T-helper 17 cell (primary cell): ENCODE measurements at places on chromosomes 5 and 9.

DNA sequence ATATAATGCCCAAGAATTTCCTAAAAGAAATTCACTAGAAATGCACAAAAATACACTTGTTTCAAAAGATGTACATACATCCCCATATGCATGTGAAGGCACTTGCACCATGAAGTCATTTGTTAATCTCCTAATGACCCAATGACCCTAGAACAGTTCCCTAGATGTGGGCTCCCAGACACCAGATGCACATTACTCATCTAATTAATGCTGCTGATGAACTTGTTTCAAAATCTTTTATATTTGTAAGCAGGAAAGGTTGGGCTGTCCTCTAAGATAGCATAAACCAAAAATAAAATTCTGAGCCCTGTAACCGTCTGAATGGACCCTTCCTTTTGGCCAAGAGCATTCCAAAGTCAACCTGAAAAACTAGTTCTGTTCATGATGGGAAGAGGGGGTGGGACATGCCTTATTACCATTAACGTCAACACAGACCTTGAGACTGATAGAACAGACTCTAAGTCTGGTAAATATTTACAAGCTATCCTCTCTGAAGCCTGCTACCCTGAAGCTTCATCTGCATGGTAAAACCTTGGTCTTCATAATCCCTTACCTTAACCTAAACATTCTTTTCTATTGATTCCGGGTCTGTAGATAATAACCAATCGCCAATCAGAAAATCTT lies 91.0 kb upstream of the DAPK1 start:
- H3K4me3 ChIP-seq: no peak overlapping the region
- no peak for DNase-seq
- no peak overlapping the region for H3K27ac ChIP-seq
- no peaks in the 10 kb centered on the region for H3K4me1 ChIP-seq
- no peaks in the 10 kb centered on the region for H3K36me3 ChIP-seq

GRCh38 chr5:33657176-33657575 lies 216.4 kb downstream of the TARS1 start:
- H3K4me3 ChIP-seq: no peak overlapping the region
- H3K27ac ChIP-seq: no peak overlapping the region
- DNase-seq: no peak

GRCh38 chr5:38996123-38996522 lies 78.1 kb downstream of the RICTOR start:
- DNase-seq: no peak
- H3K4me1 ChIP-seq: peaks cover 21% of the 10 kb centered on the region
- H3K27me3 ChIP-seq: no peaks in the 10 kb centered on the region
- H3K36me3 ChIP-seq: peaks cover 9% of the 10 kb centered on the region

DNA sequence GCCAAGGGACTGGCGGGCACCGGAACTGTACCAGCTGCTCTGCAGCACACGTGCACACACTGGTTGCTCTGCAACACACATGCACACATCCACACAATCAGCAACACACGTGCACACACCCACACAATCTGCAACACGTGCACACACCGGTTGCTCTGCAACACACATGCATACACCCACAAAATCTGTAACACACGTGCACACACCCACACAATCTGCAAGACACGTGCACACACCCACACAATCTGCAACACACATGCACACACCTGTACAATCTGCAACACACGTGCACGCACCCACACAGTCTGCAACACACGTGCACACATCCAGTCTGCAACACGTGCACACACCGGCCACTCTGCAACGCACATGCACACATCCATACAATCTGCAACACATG lies 17.9 kb downstream of the PLEKHG4B start:
- H3K4me1 ChIP-seq: no peaks in the 10 kb centered on the region
- no peaks in the 10 kb centered on the region for H3K36me3 ChIP-seq
- peaks cover 41% of the 10 kb centered on the region for H3K27me3 ChIP-seq
- no peak overlapping the region for H3K4me3 ChIP-seq

GRCh38 chr5:28374492-28374967 lies 1336.1 kb upstream of the CDH9 start:
- no peak overlapping the region for H3K4me3 ChIP-seq
- H3K27ac ChIP-seq: no peak overlapping the region
- no peaks in the 10 kb centered on the region for H3K4me1 ChIP-seq
- no peaks in the 10 kb centered on the region for H3K36me3 ChIP-seq
- H3K27me3 ChIP-seq: no peaks in the 10 kb centered on the region
- no peak for DNase-seq

DNA sequence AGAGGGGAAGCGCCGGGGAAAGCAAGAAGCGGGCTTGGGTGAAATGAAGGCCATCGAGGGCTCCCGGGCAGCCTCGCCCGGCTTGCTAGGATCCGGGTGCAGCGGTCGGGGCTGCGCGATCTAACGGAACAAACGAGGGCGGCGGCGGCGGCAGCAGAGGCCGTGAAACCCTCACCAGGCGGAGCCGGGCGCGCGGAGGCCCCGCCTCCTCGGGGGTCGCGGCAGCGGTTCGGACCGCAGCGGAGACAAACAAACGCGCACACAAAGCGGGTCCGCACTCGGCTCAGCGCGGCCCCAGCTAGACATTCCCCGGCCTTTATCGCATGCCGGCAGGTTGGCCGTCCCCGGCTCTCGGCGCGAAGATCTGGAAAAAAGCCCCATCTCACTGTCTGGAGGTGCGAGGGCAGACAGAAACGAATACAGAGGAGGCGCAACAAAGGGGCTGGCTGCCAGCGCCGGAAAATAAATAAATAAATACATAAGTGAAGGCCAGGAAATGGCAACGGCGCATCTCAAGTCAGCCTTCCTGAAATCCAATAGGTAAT lies 10.5 kb upstream of the TRIM36 start:
- H3K4me1 ChIP-seq: peaks cover 5% of the 10 kb centered on the region
- H3K27me3 ChIP-seq: peaks cover 71% of the 10 kb centered on the region
- H3K36me3 ChIP-seq: peaks cover 3% of the 10 kb centered on the region
- no peak for DNase-seq

DNA sequence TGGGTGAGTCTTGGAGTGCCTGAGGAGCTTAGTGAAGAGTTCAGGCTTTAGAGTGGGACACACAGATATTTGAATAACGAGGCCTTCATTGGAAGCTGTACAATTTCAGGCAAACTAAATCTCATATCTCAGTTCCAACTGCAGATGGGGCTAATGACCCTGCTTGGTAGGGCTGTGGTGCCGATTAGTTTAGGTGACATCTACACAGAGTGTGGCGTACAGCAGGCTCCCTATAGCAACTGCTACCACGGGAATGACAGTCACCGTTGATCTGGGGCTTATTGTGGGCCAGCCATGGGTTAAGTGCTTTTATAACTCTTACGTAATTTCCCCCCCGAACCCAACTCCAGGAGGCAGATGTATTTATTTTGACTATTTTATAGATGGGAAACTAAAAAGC lies 70.8 kb downstream of the FAT2 start:
- H3K4me1 ChIP-seq: peaks cover 7% of the 10 kb centered on the region
- DNase-seq: no peak
- no peak overlapping the region for H3K4me3 ChIP-seq
- no peak overlapping the region for H3K27ac ChIP-seq
- peaks cover 2% of the 10 kb centered on the region for H3K36me3 ChIP-seq

DNA sequence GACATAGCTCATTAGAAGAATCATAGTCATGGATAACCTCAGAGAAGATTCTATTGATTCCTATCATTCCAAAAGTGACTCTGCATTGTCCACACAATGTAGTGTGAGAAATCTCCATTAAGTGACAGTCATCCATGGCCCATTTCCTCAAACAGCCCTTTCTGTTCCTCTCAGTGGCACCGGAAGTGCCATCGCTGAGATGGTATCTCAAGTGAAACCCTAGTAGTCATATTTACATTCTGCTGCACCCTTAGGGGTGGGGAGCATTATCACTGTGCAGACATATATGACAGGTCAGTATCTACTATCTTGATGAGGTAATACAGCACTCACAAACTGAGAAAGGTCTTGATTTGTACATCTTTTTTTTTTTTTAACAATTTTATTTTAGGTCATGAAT lies 55.4 kb upstream of the MIER3 start:
- H3K36me3 ChIP-seq: peaks cover 2% of the 10 kb centered on the region
- peaks cover 6% of the 10 kb centered on the region for H3K27me3 ChIP-seq
- H3K4me1 ChIP-seq: no peaks in the 10 kb centered on the region
- H3K4me3 ChIP-seq: no peak overlapping the region

DNA sequence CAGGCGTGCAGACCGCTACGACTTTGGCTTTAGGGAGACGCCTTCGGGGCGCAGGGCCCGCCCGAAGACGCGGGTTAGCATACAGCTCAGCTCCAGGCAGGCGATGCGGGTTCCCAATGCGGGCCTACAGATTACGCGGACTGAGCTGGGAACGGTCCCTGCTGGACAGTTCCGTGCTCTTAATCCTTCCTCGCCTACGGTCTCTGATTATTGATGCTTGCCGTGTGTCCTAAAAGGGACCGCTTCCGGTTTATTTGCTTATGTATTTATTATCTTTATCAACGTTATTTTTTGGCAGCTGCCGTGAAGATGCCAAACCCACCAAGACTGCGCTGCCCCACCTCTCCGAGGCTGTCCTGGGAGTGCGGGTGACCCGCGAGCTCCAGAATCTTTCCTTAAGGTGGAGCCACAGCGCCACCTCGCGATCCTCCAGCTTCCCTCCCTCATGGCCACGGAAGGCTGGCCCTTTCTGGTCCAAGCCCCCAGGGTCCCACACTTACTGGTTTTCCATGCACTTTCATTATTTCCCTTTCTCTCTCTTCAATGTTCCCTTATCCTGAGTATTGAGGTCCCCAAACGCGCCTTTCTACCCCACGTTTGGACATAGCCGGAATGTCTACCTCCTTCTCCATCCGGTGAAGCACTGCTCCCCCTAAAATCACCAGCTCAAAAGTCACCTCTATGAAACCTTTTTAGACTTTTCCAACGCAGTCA lies 7.0 kb upstream of the EBF1 start:
- peaks cover 17% of the 10 kb centered on the region for H3K4me1 ChIP-seq
- no peak overlapping the region for H3K27ac ChIP-seq
- H3K4me3 ChIP-seq: peak overlapping the region; percentile 89
- peak; percentile 47 for DNase-seq
- H3K27me3 ChIP-seq: peaks cover 73% of the 10 kb centered on the region

DNA sequence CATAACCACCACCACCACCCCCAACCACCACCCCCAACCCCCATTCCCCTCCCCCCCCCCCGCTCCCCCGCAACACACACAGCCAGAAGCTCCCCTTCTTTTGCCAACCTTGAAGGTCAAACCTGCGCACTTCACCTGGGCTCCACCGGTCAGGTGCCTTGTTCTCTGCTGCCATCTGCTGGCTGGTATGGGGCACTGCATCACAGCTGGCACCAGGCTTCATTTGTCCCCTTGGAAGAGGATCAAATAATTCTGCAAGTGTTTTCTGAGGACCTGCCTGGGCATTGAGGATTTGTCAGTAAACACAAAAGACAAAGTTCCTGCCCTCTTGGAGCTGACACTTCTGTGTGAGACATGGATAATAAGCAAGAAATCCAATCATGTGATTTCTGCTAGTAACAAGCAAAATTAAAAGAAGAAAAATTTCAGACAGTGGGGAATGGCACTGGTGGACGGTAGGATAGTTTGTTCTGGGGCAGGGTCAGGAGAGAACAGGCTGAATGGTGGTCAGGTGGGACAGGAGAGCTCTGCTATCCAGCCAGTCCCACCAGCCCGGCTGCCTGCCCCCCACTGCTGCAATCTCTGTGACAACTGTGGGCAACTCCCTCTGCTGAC lies 55.6 kb upstream of the LMX1B start:
- H3K27ac ChIP-seq: no peak overlapping the region
- H3K4me3 ChIP-seq: no peak overlapping the region
- peak; percentile 48 for DNase-seq
- H3K36me3 ChIP-seq: peaks cover 3% of the 10 kb centered on the region
- peaks cover 5% of the 10 kb centered on the region for H3K4me1 ChIP-seq
